ENCODE measurements at places on chromosomes 3 and 15.

- no peak for DNase-seq
These were observed 237.6 kb downstream of the RAP2B start for GRCh38 chr3:153399636-153400035.

DNA sequence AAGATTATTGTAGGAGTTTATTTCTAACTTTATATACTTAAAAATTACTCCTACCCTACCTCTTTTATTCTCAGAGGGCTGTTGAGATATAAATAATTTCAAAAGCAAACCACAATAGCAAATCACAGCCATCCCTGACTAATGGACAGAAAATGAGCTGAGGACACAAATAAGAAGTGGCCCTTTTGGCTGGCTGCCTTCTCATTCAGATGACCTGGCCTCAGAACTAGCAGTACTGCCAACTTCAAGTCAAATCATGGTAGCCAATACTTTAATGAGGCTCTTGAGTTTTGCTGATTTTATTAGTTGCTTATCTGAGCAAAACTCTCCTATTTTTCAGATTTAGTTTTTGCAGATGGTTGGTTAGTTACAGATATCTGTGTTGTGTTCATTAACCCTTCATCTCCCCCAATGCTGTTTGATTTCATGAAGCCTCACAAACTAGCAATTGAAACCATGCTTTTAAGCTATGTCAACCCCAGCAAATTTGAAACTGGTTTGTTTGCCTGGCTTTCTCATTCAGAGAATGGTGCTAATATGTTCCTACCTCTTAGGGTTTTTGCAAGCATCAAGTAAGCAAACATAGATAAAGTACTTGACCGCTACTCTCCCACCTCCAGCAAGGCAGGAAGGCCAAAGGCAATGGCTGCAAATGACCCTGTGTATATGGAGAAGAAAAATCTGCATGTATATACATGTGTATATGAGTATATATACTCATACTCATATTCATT is 73.4 kb upstream of the HACD2 start:
- DNase-seq: no peak

GRCh38 chr15:74417225-74417624 is 16.5 kb downstream of the SEMA7A start:
- DNase-seq: no peak

DNA sequence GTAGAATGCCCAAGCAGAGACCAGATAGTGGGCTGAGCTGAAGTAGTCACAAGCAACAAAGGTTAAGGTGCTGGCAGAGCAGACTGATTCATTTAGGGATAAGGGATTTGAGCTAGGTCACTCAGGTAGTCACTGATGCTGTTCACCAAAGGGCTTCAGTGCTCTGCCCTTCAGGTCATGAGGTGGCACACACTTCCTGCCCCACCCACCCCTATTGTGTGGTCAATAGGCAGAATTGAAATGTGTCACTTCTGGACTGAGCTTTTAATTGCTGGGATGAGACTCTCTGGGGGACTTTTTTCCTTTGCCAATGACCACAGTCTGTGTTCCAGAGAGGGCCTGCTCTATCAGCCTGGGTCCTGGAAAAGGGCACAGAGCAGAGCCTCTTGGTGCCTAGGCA is 2.9 kb upstream of the DIS3L start:
- no peak for DNase-seq

DNA sequence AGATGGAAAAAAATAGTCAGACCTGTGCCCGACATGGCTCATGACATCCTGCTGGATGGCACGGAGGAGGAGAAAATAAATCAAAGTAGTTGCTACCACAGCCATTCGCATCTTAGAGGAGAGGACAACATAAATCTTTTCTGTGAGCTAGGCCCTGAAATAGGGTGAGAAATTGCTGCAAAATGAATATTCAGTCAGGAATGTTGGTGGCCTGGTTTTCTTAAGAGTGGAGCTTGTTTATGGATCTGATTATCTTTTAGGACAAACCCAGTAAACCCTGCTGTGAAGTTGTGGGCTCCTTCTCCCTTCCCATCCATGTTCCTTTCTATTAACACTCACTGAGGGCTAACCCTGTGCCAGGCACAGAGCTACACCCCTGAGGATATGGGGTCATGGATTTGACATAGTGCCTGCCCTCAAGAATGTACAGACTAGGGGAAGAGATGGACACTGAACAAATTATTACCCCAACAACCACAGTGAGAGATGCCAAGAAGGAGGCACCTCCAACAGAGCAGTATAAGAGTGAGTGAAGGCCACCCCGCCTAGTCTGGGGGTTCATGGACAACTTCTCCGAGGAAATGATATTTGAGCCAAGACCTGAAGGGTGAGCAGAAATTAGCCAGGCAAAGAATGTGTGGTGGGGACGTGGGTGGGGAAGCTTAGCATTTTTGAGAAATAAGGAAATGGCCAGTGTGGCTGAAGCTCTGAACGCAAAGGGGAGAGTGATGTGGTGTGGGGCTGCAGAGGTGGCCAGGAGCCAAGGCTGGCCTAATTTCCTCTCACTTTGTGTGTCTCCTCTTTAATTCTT is 68.9 kb upstream of the ARL8B start:
- peak; percentile 6 for DNase-seq

DNA sequence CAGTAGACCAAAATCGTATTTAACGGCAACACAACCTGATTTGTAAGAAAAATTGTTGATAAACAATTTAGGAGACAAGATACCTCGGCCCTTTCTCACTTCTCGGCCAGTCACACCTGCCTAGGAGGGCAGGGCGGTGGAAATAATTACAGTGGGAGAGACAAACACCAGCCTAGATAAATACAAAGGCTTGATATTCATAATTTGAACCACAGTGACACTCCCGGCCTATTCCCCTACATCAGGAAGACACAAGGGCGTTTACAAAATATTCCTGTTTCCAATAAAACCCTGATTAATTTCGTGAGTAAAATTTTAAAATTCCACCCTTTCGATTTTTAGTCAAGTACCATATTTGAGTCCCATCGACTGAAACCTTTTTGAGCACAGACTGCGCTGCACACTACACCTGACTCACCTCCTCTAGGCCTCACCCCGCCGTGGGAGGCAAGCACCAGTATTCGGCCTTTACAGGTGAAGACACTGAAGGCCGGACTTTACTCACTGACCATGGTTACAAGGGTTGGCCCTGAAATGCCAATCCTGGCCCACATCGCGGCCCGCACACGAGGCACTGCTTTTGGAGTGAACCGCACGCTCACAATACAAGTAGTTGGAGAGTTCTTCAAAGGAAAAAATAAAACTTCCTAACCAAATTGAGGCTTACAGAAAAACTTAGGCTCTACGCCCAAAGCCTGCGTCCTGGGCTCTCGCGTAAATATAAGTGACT is 794 bp downstream of the ARPP19 start:
- no peak for DNase-seq

DNA sequence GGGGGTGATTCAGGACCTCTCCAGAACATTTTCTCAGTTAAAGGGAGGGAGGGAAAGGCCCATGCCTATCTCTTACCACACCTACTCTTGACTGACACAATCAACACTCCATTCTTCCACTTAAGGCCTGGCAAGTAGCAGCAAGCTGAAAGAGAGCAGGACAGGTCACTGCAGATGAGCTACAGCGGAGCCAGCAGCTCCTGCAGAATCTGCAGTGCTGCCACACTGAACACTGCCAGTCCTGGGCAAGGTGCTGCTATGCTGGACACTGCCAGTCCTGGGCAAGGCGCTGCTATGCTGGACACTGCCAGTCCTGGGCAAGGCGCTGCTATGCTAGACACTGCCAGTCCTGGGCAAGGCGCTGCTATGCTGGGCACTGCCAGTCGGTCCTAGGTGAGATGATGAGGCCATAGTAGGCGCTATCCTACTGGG is 143.7 kb downstream of the MYLK start:
- no peak for DNase-seq

GRCh38 chr3:164723396-164723795 is 354.9 kb downstream of the SI start:
- no peak for DNase-seq

- DNase-seq: no peak
These were observed 36.2 kb downstream of the CHST2 start for GRCh38 chr3:143155756-143156155.

DNA sequence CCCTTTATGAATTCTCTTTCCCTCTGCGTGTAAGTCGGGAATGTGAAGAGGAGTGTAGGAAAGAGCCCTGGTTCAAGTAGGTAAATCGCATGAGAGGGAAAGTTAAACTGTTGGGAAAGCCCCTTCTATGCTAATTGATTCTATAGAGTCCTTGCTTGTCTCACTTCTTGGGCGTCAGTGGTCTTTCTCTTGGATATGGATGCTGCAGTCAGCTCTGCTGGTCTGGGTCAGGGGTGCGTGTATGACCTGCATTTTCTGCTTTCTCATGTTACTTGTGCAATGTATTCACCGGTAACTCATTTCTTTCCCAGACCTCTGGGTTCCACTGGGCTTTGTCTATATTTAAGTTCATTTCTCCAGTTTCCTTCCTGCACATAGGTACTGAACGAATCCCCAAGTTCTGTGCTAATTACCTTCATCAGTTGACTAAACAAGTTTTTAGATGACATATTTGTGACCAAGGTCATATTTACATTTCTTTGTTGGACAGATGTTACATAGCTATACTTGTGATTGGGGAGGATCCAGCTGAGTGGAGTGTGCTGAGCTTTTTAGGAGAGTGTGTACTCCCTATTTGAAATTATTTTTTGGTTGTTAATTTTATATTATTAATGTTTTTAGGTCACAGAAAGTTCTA is 1.4 kb downstream of the SETD5 start:
- peak; percentile 31 for DNase-seq

GRCh38 chr3:42749025-42749752 is 23.9 kb downstream of the CCDC13 start:
- no peak for DNase-seq

DNA sequence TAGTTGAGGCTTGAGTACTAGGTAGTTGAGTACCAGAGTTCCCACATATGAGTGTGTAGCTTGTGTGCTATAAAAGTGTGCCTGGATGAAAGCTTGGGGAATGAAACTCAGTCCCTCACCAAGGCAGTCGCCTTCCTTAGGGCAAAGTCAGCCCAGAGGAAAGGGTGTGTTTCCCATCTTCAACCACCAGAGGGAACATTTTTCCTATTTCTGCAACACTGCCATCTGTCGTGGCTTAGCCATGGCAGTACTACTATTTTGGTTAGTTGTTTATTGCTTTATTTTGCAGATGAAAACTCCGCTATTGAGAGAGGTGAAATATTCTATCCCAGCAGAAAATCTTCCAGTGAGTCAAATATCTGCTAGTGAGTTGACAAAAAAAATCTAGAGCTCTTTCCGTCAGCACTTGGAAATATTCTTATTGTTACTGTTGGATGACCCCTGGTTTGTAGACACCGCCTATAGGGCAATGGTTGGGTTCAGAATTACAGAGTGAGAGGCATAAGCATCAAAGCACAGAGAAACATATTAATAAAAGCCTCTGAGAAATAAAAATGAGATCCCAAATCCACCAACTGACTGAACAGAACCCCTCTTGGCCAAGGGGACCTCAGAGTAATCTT is 239.9 kb downstream of the CPNE4 start:
- peak; percentile 72 for DNase-seq

- DNase-seq: no peak
These were observed 2.3 kb upstream of the HMCES start for GRCh38 chr3:129276385-129276784.

DNA sequence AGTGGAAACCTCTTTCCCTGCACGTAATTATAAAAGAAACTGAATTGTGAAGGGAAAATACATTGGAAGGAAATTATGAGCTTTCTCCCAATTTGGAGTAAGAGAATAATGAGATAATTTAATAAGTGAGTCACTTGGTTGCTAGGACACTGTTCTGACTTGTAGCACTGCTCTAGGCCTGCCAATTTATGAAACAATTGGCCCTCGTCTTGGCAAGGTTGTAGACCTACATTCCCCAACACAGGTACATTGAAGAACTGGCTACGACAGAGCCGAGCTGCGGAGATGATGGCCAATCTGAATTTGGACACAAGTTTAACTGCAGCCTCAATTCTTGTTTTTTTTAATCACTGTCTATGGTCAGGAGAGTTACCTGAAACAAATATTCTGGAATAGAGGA is 674.1 kb downstream of the MECOM start:
- no peak for DNase-seq

- no peak for DNase-seq
These were observed 16.4 kb downstream of the APBA2 start for GRCh38 chr15:28901987-28902745.

GRCh38 chr15:91872356-91873137 is 19.0 kb downstream of the SLCO3A1 start:
- DNase-seq: no peak

- no peak for DNase-seq
These were observed 150.2 kb upstream of the MLF1 start for GRCh38 chr3:158420654-158421396.

GRCh38 chr3:89000886-89001285 is 106.5 kb upstream of the EPHA3 start:
- no peak for DNase-seq

- DNase-seq: no peak
These were observed 123.3 kb upstream of the NANOGP8 start for GRCh38 chr15:35208353-35208752.

DNA sequence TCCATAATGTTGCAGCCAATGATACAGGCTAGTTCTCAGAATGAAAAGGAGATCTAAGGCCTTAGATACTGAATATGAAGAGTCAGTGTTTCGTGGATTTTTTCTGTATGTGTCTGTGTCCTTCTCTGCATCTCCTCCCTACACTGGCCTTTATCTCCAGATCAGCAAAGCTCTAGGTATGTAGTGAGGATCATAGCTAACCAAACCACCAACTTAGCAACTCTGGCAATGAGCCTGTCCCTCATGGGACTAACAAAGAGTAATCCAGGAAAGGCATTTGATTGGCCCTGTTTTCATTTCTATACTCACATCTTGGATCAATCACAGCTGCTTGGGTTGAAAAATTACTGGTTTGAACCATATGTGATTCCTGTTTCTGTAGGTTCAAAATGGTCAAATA is 18.6 kb upstream of the CNTN3 start:
- no peak for DNase-seq

GRCh38 chr15:60118146-60118545 is 114.0 kb downstream of the FOXB1 start:
- DNase-seq: no peak

- DNase-seq: no peak
These were observed 34.6 kb downstream of the SRPRB start for GRCh38 chr3:133840055-133840737.

DNA sequence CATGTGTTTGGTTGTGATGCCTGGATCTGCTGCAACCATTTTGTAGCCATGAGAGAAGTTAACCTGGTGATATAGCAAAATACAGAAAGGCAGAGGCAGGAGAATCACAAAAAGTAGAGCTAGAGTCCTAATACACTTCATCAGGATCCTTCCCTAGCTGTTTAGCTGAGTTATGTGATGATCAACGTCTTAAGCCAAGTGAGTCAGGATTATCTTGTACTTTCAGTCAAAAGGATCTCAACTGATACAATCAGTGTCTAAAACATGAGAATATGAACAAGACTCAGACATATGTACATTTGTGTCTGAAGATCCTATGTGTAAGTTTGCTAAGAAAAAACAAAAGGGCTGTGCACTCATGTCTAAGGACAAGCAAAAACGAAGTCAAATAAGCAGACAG is 236.9 kb downstream of the NTRK3 start:
- DNase-seq: no peak

GRCh38 chr15:38540510-38540909 is 24.1 kb downstream of the RASGRP1 start:
- DNase-seq: no peak

Measured in Kasumi-1 (cell line).